ENCODE measurements at places on chromosomes 4 and X. TPM values are rescaled to one million over a fixed set of nuclear protein-coding genes. Genes with fewer than 3 reads are reported as not detected.

DNA sequence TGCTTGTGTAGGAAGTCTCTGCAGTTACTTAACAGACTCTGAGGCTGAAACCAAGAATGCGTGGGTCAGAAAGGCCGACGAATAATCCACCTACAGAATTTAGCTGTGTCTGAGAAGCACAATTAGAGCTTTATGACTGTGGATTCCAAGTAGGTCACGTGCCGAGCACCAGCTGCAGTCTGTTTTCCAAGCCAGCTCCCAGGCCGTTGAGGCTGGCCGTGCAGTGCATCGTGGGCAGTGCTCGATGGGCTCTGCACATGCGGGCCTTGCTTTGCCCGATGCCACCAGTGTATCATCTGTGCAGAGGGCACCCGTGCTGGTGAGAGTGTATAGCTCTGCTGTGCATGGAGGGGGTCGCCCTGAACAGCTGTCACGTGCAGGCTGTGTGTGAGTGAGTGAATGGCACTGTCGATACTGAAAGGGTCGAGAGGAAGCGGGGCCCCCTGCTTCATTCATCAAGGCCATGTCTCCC is 67.5 kb upstream of the CLDN34 start:
- H3K27me3 ChIP-seq = no peaks in the 10 kb centered on the region
- H3K4me3 ChIP-seq = no peak overlapping the region
- peak; percentile 63 for DNase-seq
- no peaks in the 10 kb centered on the region for H3K36me3 ChIP-seq
- peak overlapping the region; percentile 28 for H3K27ac ChIP-seq
- peaks cover 3% of the 10 kb centered on the region for H3K4me1 ChIP-seq

- H3K36me3 ChIP-seq = no peaks in the 10 kb centered on the region
- no peak overlapping the region for H3K27ac ChIP-seq
- no peak for DNase-seq
- H3K27me3 ChIP-seq = no peaks in the 10 kb centered on the region
- peaks cover 17% of the 10 kb centered on the region for H3K4me1 ChIP-seq
These were observed 116.4 kb downstream of the PPP3CA start for GRCh38 chr4:101230801-101231426.

DNA sequence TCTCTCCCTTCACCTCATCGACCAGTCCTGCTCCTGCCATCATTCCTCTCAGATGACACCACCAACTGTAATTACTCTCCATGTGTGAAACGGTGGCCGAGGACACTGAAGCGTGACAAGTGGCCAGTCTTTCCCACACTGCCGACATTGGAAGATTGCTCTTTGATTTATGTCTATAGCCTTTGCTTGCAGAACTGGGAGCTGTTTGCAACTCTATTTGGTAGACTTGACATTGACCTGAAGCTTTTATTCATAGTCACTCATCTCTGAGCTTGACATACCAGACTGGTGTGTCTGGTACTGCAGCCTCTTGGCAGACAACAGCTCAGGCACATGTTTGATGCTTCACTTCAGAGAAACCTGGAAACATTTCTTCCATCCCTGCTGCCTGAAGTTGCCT is 121.8 kb upstream of the GALNT7 start:
- no peaks in the 10 kb centered on the region for H3K4me1 ChIP-seq
- H3K27me3 ChIP-seq = no peaks in the 10 kb centered on the region
- DNase-seq = no peak
- no peaks in the 10 kb centered on the region for H3K36me3 ChIP-seq

DNA sequence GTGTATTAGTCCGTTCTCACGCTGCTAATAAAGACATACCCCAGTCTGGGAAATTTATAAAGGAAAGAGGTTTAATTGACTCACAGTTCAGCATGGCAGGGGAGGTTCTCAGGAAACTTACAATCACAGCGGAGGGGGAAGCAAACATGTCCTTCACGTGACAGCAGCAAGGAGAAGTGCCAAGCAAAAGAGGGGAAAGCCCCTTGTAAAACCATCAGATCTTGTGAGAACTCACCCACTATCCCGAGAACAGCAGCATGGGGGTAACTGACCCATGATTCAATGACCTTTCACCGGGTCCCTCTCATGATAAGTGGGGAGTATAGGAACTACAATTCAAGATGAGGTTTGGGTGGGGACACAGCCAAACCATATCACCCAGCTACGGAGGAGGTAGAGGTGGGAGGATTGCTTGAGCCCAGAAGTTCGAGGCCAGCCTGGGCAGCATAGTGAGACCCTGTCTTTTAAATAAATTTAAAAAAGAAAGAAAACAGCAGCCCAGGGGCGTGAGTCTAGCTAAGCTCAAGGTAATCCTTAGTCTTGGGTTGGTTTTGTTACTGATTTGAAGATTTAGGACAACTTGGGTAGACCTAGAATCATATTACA is 46.4 kb upstream of the TMEM131L start:
- no peak overlapping the region for H3K27ac ChIP-seq
- H3K4me1 ChIP-seq = no peaks in the 10 kb centered on the region
- DNase-seq = no peak
- H3K4me3 ChIP-seq = no peak overlapping the region
- no peaks in the 10 kb centered on the region for H3K27me3 ChIP-seq

GRCh38 chr4:4899202-4899925 is 39.9 kb downstream of the MSX1 start:
- H3K4me3 ChIP-seq = no peak overlapping the region
- H3K27me3 ChIP-seq = no peaks in the 10 kb centered on the region
- no peak overlapping the region for H3K27ac ChIP-seq
- no peak for DNase-seq

DNA sequence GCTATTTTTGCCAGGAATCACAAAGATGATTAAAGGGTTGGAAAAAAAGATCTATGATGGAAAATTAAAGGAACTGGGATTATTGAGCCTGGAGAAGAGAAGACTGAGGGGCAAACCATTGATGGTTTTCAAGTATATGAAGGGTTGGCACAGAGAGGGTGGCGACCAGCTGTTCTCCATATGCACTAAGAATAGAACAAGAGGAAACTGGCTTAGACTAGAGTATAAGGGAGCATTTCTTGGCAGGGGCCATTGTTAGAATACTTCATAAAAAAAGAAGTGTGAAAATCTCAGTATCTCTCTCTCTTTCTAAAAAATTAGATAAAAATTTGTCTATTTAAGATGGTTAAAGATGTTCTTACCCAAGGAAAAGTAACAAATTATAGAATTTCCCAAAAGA is 75.1 kb downstream of the NPNT start:
- no peaks in the 10 kb centered on the region for H3K27me3 ChIP-seq
- no peaks in the 10 kb centered on the region for H3K4me1 ChIP-seq
- no peak overlapping the region for H3K4me3 ChIP-seq
- H3K27ac ChIP-seq = no peak overlapping the region
- no peaks in the 10 kb centered on the region for H3K36me3 ChIP-seq

DNA sequence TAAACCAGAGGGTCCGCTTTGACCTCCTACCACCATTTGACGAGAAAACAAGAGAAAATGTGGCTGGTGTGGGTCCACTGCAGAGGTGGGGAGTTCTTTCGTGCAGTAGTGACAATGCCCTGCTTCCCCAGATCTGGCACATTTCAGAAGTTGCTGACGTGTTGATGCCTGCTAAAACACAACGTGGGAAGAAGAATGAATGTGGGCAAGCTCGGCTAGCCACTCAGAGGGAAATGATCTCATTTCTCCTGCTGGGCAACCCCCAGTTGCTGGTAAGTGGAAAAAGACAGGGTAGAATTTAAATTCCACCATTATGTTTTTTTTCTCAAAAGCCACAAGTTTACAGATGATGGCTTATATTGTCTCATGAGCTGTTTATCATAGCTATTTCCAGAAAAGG is 77.9 kb downstream of the LUZP4 start:
- no peaks in the 10 kb centered on the region for H3K27me3 ChIP-seq
- H3K4me3 ChIP-seq = no peak overlapping the region
- no peak for DNase-seq
- H3K36me3 ChIP-seq = no peaks in the 10 kb centered on the region
- no peaks in the 10 kb centered on the region for H3K4me1 ChIP-seq

DNA sequence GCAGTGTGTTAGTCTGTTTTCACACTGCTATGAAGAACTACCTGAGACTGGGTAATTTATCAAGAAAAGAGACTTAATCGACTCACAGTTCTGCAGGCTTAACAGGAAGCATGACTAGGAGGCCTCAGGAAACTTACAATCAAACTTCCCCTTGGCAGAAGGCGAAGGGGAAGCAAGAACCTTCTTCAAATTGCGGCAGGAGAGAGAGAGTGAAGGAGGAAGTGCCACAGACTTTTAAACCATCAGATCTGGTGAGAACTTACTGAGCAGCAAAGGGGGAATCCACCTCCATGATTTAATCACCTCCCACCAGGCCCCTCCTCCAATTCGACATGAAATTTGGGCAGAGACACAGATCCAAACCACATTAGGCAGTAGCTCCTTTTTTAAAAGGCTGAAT is 59.2 kb upstream of the LEF1 start:
- no peaks in the 10 kb centered on the region for H3K4me1 ChIP-seq
- no peak for DNase-seq
- H3K27ac ChIP-seq = no peak overlapping the region
- H3K4me3 ChIP-seq = no peak overlapping the region

GRCh38 chrX:53085661-53086229 is 3.6 kb downstream of the TSPYL2 start:
- H3K27me3 ChIP-seq = no peaks in the 10 kb centered on the region
- H3K4me1 ChIP-seq = peaks cover 45% of the 10 kb centered on the region
- peak overlapping the region; percentile 86 for H3K4me3 ChIP-seq
- peaks cover 34% of the 10 kb centered on the region for H3K36me3 ChIP-seq

- no peaks in the 10 kb centered on the region for H3K36me3 ChIP-seq
- H3K4me1 ChIP-seq = no peaks in the 10 kb centered on the region
- DNase-seq = no peak
- no peak overlapping the region for H3K27ac ChIP-seq
- H3K27me3 ChIP-seq = no peaks in the 10 kb centered on the region
These were observed 488.5 kb downstream of the IL15 start for GRCh38 chr4:142124874-142125273.

DNA sequence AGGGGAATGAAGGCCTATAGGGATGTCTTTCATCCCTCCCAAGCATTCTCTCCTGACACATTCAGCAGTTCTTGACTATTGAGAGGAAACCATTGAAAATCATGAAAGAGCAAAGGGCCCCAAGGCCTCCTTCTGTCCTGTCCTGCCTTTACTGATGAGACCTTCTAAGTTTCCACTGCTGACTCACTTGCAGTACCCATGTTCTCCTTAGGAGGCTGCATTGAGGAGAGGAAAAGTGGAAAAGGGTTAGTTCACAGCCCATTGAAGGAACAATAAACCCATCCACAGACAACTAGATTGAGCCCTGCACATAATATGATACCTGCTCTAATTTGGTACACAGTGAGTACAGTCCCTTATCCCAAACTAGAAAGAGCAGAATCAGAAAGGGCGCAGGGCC is 115.1 kb upstream of the PNPLA4 start:
- no peak overlapping the region for H3K27ac ChIP-seq
- no peak overlapping the region for H3K4me3 ChIP-seq
- no peaks in the 10 kb centered on the region for H3K27me3 ChIP-seq
- DNase-seq = no peak
- H3K4me1 ChIP-seq = no peaks in the 10 kb centered on the region

- DNase-seq = no peak
- H3K4me3 ChIP-seq = no peak overlapping the region
- H3K27ac ChIP-seq = no peak overlapping the region
- no peaks in the 10 kb centered on the region for H3K36me3 ChIP-seq
- H3K4me1 ChIP-seq = no peaks in the 10 kb centered on the region
- no peaks in the 10 kb centered on the region for H3K27me3 ChIP-seq
These were observed 2387.7 kb upstream of the TENM3 start for GRCh38 chr4:179855469-179855868.

Gene WDR17
- 7.8 TPM for total RNA-seq

All from sigmoid colon (tissue), 7 donors.